ENCODE measurements at places on chromosomes 2 and 18. TPM values are rescaled to one million over a fixed set of nuclear protein-coding genes. Genes with fewer than 3 reads are reported as not detected.

- DNase-seq = no peak
- no peak overlapping the region for H3K4me3 ChIP-seq
- no peak overlapping the region for H3K27ac ChIP-seq
- H3K4me1 ChIP-seq = peaks cover 16% of the 10 kb centered on the region
Measured at GRCh38 chr2:26255759-26256384, 11.1 kb downstream of the HADHB start.

DNA sequence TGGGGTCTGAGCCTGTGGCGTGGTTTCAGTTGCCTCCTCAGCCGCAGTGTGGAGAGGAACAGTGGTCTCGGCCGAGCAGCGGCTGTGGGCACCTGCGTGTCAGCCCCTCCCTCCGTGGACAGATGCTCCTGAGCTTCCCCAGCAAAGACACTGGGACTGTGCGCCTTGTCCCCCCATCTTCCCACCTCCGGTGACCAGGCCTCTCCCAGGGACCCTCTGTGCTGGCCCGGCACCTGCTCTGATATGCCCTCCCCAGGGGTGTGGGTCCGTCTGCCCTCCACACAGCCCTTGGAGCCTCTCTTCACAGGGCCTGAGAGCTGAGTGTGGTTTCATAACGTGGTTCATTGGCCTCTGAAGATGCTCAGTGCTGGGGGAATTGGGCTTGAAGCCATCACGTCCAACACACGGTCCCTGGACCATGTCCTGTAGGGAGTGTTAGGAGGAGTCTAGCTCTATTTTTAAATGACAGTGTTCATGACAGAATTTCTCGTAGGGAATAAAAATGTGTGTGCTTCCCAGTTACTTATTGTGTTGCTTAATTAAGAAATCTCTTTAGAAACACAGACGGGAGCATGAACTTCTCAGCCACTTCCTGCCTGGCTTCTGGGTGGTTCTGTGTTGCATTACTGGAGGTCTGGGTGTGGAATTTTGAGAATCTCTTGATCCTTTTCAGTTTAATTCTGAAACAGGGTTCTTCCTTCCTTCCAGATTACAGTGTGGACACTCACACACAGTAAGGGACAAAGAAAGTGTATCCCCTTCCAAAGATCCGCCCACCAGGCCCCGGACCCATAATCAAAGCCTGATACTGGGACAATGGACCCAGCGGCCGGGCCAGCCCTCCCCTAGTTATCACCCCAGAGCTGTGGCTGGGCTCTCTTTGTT, 110.7 kb downstream of the NFATC1 start:
- no peaks in the 10 kb centered on the region for H3K27me3 ChIP-seq
- H3K27ac ChIP-seq = peak overlapping the region; percentile 89
- peak overlapping the region; percentile 43 for H3K4me3 ChIP-seq
- H3K4me1 ChIP-seq = peaks cover 43% of the 10 kb centered on the region
- H3K36me3 ChIP-seq = no peaks in the 10 kb centered on the region
- DNase-seq = peak; percentile 86

DNA sequence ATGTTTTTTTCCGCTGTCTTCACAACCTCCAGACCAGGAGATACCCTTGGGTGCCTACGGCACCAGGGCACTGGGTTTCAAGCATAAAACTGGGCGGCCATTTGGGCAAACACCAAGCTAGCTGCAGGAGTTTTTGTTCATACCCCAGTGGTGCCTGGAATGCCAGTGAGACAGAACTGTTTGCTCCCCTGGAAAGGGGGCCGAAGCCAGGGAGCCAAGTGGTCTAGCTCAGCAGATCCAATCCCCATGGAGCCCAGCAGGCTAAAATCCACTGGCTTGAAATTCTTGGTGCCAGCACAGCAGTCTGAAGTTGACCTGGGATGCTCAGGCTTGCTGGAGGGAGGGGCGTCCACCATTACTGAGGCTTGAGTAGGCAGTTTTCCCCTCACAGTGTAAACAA, 265.3 kb upstream of the ZEB2 start:
- H3K27ac ChIP-seq = no peak overlapping the region
- DNase-seq = peak; percentile 55
- H3K27me3 ChIP-seq = no peaks in the 10 kb centered on the region
- H3K36me3 ChIP-seq = no peaks in the 10 kb centered on the region
- no peaks in the 10 kb centered on the region for H3K4me1 ChIP-seq

DNA sequence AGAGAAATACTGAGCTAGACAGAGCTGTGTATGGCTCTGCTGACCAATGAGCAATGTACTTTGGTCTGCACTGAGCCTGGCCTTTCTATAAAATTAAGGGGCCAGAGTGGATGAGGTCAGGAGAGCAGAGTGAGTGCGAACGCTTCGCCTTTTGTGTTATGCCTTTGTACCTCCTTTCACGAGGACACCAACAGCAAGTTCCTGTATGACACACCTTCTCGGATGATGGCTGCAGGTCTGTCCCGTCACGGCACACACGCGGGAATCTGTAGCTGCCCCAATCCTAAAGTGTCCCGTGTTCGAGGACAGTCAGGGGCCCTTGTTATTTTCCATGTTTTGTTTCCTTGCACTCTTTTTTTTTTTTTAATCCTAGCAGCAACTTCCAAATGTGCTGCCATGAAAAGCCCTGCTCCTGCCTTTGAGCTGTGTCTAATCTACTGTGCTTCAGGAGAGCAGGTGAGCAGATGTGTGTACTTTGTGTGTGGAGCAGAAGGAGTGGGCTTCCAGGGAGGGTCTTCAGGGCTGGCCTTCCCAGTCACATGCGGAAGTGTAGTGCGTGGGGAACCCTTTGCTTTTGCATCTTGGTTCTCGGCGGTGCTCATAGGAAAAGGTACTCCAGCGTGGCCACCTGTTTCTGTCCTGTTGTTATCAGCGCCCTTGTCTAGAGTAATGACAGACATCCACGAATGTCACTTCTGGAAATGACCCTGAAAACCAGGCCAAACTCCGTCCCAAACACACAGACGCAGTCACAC, 213.2 kb downstream of the NDUFA10 start:
- no peaks in the 10 kb centered on the region for H3K36me3 ChIP-seq
- H3K27me3 ChIP-seq = no peaks in the 10 kb centered on the region
- peaks cover 36% of the 10 kb centered on the region for H3K4me1 ChIP-seq
- DNase-seq = peak; percentile 28

- H3K27me3 ChIP-seq = peaks cover 31% of the 10 kb centered on the region
- H3K4me1 ChIP-seq = no peaks in the 10 kb centered on the region
- H3K27ac ChIP-seq = no peak overlapping the region
Measured at GRCh38 chr2:231887756-231888155, 38.4 kb downstream of the NPPC start.

DNA sequence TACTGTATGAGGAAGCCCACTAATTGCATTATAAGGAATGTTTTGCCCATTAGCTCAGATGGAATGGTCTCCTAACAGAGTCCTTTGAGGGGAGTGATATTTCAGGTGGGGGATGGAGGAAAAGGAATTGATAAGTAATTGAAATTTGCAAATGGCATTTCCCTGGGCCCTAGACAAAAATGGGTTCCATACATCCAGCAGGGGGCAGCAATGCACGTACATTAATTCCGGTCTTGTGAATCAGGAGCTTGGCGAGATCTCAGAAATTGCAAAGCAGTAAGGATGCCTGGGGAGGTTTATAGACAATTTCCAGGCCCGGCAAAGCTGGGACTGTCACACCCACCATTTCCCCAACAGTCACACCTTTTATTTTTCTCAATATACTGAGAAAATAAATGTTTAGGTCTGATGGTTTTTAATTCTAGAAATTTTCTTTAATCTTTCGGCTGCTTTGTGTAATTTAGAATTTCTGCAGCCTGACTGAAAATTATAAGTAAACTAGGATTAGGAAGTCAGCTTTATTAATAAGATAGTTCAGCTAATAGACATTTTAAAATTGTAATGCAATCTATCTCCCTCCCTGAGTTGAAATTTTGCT, 122.8 kb downstream of the LYPD1 start:
- peaks cover 15% of the 10 kb centered on the region for H3K4me1 ChIP-seq
- no peaks in the 10 kb centered on the region for H3K36me3 ChIP-seq
- H3K27ac ChIP-seq = no peak overlapping the region

DNA sequence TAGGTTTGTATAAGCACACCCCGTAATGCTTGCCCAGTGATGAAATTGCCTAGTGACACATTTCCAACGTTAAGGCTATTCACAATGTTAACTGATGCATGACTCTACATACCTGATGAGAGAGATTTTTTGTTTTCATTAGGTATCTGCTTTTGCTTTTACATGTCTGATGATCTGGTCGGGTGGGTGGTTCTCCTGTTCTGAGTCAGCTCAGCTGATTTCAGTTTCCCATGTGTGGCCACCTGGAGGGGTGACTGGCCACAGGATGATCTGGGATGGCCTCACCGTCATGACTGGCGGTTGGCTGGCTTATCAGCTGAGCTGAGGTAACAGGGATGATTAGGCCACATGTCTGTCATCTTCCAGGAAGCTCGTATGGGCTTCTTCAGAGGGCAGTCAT, 33.8 kb upstream of the ACYP2 start:
- DNase-seq = no peak
- H3K36me3 ChIP-seq = no peaks in the 10 kb centered on the region
- no peaks in the 10 kb centered on the region for H3K27me3 ChIP-seq
- no peak overlapping the region for H3K4me3 ChIP-seq

DNA sequence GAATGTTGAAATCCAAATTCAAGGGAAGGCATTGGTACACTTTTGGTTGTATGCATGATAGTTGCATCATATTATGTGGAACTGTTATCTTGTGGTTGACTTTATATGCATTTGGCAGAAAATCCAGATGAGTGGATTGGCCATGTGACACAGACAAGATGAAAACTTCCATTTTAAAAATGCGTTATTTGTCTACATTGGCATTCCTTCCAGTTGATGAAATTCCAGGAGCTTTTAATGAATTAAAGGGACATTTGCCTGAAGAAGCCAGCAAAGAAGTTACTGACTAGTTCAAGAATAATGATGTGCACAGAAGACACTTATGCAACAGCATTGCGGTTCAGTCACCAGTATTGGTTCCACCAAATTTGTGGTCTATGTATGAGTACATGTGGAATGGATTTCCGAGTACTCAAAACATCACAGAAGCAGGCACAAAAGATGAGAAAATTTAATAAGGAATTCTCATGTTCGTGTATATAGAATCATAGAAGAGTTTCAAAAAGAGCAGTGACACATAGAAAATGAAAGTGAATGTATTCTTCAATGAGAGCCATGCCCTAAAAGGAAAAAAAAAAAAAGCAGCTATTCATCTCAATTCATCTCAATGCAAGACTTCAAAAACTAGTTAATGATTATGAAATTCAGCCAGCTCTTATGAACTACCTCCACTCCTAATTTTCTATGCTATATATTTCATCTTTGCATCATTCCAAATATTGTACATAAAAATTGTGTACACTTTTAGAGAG, 232.1 kb downstream of the RBM43 start:
- no peaks in the 10 kb centered on the region for H3K27me3 ChIP-seq
- H3K36me3 ChIP-seq = no peaks in the 10 kb centered on the region
- no peak overlapping the region for H3K4me3 ChIP-seq
- no peak overlapping the region for H3K27ac ChIP-seq

DNA sequence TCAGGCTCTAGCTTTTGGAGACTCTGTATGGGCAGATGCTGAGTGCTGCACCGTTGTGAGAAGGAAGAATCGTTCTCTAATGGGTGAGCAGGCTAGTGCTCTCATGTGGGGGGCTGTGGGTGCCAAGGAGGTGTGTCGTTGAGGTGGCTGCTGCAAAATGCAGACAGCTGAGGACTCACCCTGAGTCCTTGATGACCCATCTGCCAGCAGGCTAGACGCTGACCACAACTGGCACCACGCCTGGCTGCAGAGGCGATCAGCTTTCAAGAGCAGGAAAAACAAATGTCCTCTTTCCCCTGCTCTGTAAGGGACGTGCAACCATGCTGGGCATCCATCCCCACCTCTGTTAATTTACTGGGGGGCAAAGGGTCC, 48.2 kb downstream of the HAUS1 start:
- no peak overlapping the region for H3K4me3 ChIP-seq
- no peaks in the 10 kb centered on the region for H3K36me3 ChIP-seq

GRCh38 chr18:6917072-6917471, 187.6 kb downstream of the ARHGAP28 start:
- DNase-seq = no peak
- H3K4me3 ChIP-seq = no peak overlapping the region
- H3K27me3 ChIP-seq = no peaks in the 10 kb centered on the region
- H3K27ac ChIP-seq = no peak overlapping the region

DNA sequence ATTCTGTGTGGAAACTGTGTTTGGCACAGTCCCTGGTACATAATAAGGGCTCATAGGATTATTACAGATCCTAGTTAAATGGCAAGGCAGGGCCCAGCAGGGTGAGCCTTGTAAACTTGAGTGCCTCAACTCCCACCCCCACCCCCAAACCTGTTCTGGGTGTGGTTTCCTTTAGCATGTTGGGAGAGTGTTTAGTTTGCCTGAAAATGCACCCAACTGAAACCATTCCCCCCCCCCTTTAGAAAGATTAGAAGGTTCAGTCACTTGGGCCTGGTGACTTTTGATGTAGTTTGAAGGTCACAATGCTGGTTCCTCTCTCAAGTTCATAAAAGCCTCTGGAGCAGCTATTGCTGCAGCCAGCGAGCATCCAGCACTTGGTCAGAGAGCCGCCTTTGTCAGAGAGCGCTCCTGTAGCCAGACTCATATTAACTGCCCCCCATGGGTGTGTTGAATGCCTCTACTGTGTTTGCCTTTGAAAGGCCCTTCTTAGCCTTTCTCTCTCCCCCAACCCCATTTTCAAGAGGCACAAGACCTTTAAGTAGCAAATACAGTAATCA, 113.7 kb downstream of the SPTBN1 start:
- no peak for DNase-seq
- peak overlapping the region; percentile 66 for H3K27ac ChIP-seq
- no peak overlapping the region for H3K4me3 ChIP-seq
- no peaks in the 10 kb centered on the region for H3K36me3 ChIP-seq

DNA sequence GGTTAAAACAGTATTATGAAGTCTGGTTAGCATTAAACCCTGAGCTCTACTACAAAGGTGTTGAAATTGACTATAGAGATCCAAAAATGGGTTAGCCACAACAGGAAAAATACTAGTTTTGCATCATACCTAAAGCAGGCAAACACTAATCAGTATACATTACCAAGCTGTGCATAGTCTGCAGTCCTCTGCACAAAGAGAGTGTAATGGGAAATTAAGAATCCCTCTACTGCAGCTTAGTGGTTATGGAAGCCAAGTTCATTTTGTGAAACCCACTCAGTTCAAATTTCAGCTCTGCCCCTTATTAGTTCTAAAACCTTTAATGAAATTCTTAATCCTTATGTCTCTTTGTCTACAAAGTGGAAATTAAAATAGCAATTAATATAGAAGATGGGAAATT, 192.1 kb downstream of the MBD2 start:
- H3K4me1 ChIP-seq = no peaks in the 10 kb centered on the region
- no peak for DNase-seq
- H3K4me3 ChIP-seq = no peak overlapping the region

The APLF gene
- 21.7 TPM for total RNA-seq

The RGPD8 gene
- 16.1 TPM for total RNA-seq

The KIAA2012 gene
- total RNA-seq = 0.16 TPM

The MSH2 gene
- total RNA-seq = 11.4 TPM

The DSG1 gene
- not detected for total RNA-seq

The CABLES1 gene
- total RNA-seq = 3.9 TPM

The NGEF gene
- total RNA-seq = 0.36 TPM

The OTOS gene
- total RNA-seq = not detected

All from sigmoid colon (tissue), 7 donors.